ENCODE measurements at places on chromosomes 4 and X.

DNA sequence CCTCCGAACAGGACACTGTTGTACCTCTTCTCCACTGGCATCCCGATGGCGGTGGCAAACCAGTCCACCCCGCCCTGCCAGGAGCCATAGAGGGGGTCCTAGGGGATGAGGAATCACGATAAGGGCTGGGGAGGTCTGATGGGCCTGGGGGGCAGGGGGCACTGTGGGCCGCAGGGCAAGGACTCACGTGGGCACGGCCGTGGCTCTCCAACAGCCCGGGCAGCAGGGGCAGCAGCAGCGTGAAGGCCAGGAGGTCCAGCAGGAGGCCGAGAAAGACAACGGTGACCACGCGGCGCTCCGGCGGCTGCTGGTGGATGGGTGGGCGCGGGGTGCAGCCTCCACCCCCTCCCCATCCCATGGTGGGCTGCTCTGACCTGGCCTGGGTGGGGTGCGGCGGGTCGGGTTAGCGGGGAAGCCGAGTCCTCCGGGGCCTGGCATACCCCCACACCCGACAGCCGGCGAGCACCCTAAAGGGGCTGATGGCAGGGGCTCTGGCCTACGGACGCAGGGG lies 29.6 kb downstream of the NOP14 start:
- no peak for DNase-seq

GRCh38 chr4:87236861-87237260 lies 16.4 kb upstream of the KLHL8 start:
- no peak for DNase-seq

- no peak for DNase-seq
Observed at GRCh38 chr4:142307857-142308256, 538.2 kb downstream of the INPP4B start.

GRCh38 chr4:75637827-75638226 lies 7.5 kb upstream of the CDKL2 start:
- DNase-seq, result no peak

GRCh38 chrX:16992951-16993350 lies 46.5 kb downstream of the REPS2 start:
- DNase-seq, result no peak

- DNase-seq, result no peak
Observed at GRCh38 chrX:29547877-29548276, 667.5 kb upstream of the MAGEB2 start.

DNA sequence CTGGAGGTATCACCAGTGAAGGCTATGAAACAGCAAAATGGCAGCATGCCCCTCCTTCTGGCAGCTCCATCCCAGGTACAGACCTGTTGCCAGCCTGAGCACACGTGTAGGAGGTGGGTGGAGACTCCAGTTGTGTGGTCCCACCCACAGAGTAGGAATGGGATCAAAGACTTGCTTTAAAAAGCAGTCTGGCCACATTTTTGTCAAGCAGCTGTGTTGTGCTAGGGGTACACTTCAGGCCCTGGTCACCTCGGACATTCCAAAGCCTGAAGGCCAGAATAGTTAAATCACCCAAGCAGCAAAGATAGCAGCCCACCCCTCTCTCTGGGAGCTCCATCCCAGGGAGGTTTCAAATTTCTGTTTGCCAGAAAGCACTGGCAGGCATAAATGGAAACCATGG lies 20.3 kb upstream of the AMBN start:
- DNase-seq, result no peak

GRCh38 chr4:102599455-102599854 lies 98.3 kb downstream of the NFKB1 start:
- no peak for DNase-seq

GRCh38 chr4:20394512-20394911 lies 142.8 kb downstream of the SLIT2 start:
- no peak for DNase-seq

GRCh38 chrX:19613645-19614323 lies 98.5 kb upstream of the MAP3K15 start:
- DNase-seq, result no peak

- DNase-seq, result no peak
Observed at GRCh38 chrX:52556741-52557140, 39.9 kb upstream of the XAGE1B start.

GRCh38 chr4:39563346-39563847 lies 36.2 kb upstream of the UGDH start:
- DNase-seq, result no peak

- no peak for DNase-seq
Observed at GRCh38 chr4:16508968-16509367, 282.7 kb upstream of the TAPT1 start.

DNA sequence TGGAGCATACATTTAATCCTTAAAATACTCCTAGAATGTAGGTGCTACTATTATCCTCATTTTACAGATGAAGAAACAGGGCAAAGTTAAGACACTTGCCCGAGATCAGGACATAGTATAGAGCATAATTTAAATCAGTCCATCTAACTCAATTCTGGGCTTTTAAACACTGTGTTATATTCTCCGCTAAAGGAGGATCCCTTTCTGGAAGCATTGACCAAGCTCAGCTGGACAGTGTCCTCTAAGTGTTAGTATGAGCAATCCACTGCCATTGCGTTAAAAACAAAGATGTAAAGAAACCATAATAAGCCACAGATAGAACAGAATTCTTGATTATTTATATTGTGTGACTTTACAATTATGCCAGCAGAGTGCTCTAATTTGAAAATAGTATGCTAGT lies 207.0 kb downstream of the ARHGAP24 start:
- DNase-seq, result no peak

GRCh38 chr4:36313301-36313700 lies 31.9 kb downstream of the DTHD1 start:
- no peak for DNase-seq

- DNase-seq, result no peak
Observed at GRCh38 chr4:164904941-164905340, 28.0 kb downstream of the APELA start.

DNA sequence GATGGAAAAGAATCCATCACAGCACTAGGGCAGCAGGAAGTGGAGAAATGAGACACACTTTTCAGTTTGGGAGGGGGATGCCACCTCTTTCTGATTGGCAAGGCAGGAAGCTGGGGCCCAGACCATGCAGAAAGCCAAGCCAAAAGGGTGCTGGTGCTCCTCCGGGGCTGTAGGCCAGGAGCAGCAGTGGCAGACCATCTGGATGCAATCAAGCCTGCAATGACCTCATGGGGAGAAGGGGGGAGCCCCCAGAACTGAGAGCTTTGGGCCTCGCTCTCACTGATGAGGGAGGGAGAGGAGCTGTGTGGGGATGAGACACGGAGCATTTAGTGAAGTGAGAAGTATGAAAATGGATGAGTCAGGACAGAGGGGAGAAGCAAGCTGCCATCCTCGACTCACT lies 141.3 kb upstream of the NALF2 start:
- DNase-seq, result peak; percentile 45

GRCh38 chrX:132480581-132481203 lies 8.1 kb downstream of the MBNL3 start:
- no peak for DNase-seq

DNA sequence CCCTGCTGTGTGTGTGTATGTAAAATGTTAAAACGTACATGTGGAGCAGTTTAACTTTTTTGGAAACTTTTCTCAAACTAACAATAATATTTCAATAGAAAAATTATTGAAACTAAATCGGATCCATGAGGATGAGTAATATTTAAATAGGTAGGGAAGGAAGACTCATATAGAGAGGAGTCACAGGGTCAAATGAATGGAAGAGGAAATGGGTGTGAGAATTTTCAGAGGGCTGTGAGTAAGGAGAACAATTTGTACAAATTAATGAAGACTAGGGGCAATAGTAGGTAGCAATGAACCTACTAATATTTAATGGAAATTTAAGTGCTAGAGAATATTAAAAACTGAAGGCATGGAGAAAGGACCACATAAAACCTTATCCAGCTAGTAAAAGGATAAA lies 290.7 kb upstream of the PCDH18 start:
- no peak for DNase-seq

DNA sequence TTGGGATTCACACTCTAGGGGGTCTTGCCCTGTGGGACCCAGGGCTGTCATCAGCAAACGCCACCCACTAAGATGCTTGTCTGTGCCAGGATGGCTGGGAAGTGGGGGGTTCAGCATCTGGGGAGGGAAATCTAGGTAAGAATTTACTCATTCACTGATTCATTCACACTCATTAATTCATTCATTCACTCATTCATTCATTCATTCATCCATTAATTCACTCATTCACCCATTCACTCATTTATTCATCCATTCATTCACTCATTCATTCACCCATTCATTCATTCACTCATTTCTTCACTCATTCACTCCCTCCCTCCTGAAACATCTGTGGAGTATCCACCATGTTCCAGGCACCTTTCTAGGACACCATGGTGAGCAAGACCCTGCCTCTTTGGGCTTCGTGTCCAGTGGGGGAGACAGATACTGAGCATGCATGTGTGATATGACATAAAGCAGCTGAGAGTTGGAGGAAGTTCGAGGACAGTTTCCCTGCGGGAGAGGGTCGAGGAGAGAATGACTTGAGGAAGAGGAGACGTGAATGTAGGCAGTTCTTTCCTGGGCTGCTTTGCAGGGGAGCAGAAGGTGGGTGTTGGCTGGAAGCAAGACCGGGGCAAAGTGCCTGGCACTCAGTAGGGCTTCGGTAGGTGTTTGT lies 90.6 kb downstream of the SORCS2 start:
- DNase-seq, result no peak

GRCh38 chrX:63920875-63921274 lies 135.9 kb upstream of the ARHGEF9 start:
- DNase-seq, result no peak

DNA sequence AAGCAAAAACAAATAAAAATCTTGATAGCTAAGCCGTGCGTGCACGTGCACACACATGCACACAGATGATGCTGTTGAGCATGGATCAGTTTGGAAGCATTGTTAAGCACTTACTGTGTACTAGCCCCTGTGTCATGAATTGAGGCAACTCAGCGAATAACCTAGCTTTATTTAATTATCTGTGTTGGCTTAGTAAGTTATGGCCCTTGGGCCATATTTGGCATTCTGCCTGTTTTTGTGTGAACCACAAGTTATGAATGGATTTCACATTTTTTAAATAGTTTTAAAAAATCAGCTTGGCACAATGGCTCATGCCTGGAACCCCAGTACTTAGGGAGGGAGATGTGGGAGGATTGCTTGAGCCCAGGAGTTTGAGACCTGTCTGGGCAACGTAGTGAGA lies 113.6 kb upstream of the CBLL2 start:
- no peak for DNase-seq

DNA sequence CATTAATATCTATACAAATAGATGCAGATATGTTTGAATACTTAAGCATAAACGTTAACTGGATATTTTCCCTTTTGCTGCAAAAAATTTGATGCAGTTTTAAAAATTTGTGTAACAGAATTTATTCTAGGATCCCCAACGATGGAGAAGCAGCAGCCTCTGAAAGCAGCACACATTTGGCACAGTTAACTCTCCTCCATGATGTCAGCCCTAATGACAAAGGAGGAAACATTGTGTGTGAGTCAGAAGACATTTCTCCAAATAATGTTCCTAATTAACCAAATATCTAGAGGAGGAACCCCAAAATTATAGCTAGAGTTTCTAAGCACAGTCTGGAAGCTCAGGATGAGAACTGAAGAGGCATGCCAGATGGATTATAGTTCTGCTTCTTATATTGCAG lies 281.9 kb upstream of the MAD2L1 start:
- no peak for DNase-seq

- no peak for DNase-seq
Observed at GRCh38 chr4:89716893-89717292, 120.1 kb downstream of the SNCA start.

GRCh38 chr4:5021546-5021945 lies 2.3 kb upstream of the CYTL1 start:
- DNase-seq, result no peak

DNA sequence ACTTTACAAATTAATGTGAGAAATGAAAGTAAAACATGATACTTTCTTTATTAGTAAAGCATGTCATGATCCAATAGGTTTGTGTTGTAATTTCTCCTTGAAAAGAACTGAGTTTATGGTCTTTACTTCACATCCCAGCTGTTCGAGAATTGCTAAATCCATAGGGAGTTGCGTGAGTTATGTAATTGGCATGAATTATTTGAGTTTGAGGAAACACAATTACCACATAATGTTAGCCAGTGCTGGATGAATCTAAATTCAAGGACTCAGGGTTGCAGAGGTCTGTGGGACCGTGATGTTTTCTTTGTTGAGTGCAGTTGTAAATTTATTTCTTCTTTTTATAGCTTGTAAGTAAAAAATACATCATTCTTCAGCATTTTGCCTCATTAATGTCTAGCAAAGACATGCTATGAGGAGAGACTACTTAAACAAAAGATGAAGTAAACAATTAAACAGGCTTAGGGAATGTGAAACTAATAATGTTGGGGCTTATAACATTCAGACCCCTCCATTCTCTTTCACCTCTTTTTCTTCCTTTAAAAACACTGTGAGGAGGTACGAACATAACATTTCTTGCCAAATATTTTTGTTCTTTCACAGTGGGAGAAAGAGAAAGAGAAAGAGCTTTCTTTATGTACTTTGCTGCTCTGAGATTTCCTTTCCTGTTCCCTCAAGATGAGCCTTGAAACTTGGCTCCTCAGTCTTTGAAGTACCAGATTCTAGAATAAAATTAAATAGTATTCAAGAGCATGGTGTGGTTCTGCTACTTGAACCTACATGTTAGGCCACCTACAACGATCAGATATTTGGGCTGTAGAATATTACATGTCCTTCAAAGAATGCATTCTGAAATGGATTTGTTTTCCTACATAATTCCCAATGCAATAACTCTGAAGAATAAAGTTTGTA lies 159.6 kb upstream of the ANK2 start:
- peak; percentile 86 for DNase-seq

DNA sequence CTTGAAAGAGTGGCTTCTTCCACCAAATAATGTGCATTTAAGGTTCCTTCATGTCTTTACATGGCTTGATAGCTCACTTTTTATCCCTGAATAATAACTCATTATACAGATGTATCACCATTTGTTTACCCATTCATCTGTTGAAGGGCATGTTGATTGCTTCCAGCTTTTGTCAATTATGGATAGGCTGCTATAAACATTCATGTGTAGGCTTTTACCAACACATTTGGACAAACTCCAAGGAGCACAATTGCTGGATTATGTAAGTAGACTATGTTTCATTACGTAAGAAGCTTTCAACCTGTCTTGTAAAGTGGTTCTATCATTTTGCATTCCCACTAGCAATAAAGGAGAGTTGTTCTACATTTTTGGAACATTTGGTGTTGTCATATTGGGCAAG lies 2637.0 kb downstream of the PCDH7 start:
- no peak for DNase-seq

GRCh38 chr4:81003597-81004111 lies 26.9 kb upstream of the BMP3 start:
- no peak for DNase-seq

DNA sequence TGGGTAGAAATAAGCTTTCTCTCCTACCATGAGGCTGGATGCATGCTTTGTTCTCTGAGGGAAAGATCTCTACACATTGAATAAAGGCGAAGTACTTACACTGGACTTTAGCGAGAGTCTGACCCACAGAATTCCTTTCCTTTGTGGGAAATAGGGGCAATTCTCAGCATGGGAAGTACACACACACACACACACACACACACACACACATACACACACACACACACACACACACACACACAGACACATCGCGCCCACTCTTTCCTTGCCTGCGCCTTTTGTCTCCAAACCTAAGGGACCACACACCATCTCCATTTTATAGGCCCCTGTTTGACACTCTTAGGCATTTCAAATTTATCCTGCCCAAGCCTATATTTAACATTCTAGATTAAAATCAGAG lies 83.8 kb downstream of the LUZP4 start:
- DNase-seq, result no peak

Data from HS-5 (cell line).